ENCODE measurements at places on chromosomes 13 and 19.

DNA sequence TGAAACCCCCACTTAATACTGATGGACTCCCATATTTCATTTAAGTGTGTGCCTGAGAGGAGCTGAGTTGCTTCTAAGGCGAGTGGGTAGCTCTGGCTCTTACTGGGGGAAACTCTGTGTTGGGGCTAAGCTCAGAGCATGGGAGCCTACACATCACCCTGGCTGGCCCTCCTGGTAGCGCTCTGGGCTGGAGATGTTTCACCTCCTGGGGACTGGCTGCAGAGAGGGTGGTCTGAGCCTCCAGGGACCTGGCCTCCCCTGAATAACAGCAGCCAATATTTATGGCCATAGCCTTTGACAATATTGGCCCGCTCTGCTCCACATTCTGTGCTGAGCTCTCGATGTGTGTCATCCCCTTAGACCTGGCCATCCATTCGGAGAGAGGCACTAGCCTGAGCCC is 316.5 kb downstream of the ZNF536 start:
- no peak for DNase-seq

- DNase-seq = no peak
Observed at GRCh38 chr13:63680704-63681103, 2265.1 kb upstream of the PCDH20 start.

GRCh38 chr19:9467161-9467560 is 31.3 kb downstream of the ZNF560 start:
- DNase-seq = no peak

- DNase-seq = no peak
Observed at GRCh38 chr13:76027131-76027530, 391.0 kb downstream of the LMO7 start.

- no peak for DNase-seq
Observed at GRCh38 chr19:3411636-3412035, 45.3 kb downstream of the NFIC start.

GRCh38 chr19:44820648-44821609 is 12.0 kb downstream of the BCAM start:
- no peak for DNase-seq

- DNase-seq = no peak
Observed at GRCh38 chr13:107348471-107348870, 780.5 kb upstream of the ARGLU1 start.

DNA sequence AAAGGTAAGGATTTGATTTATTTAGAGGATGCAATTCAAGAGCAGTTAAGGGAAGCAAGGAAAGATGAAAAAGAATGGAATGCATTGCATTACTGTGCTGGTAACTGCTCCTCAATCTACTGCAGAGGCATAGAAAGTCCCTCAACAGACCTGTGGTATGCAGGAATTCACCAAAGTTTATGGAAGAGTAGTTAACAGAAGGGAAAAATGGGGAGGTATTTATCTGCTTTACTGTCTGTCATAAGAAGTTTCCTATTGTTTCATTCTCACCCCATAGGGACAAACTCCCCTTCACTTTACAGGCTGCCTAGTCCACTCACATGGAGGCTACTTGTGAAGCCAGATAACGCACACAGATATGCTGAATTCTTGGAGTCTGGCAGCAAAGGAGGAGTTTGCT is 354.9 kb upstream of the SPRY2 start:
- no peak for DNase-seq

DNA sequence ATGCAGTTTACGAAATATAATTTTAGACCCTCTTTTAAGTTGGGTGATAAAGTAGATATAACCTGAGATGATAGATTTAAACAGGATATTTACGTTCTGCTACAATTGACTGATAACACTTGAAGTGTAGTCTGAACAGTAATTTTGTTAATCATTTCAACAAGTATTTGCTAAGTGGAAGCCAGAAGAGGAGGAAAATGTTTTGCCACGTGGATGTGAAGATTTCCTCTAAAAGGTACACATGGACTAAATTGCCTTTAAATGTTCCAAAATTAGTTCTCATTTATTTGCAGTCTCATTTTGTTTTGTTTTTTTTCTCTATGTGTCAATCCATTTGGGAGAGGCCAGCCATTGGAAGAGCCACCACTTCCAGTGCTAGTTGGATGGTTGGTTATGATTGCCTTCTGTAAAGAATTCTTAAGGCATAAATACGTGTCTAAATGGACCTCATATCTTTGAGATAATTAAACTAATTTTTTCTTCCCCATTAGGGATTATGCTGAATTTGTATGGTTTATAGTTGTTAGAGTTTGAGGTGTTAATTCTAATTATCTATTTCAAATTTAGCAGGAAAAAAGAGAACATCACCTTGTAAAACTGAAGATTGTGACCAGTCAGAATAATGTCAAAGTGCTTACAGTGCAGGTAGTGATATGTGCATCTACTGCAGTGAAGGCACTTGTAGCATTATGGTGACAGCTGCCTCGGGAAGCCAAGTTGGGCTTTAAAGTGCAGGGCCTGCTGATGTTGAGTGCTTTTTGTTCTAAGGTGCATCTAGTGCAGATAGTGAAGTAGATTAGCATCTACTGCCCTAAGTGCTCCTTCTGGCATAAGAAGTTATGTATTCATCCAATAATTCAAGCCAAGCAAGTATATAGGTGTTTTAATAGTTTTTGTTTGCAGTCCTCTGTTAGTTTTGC is 2.8 kb downstream of the MIR17HG start:
- no peak for DNase-seq

- DNase-seq = no peak
Observed at GRCh38 chr13:61770681-61771080, 355.0 kb upstream of the PCDH20 start.

Data from effector memory CD8-positive, alpha-beta T cell (primary cell).